Activated T-helper 2 cell treated with anti-CD3 and anti-CD28 coated beads, Interferon-gamma antibody, Interleukin-2, Interleukin-4, amounts not matched to agents 10 μg/mL and 5 μg/mL and 100 μg/mL, durations not matched to agents 14 hours and 24 hours and 36 hours (primary cell): ENCODE measurements at places on chromosomes 1 and 21. TPM values are rescaled to one million over a fixed set of nuclear protein-coding genes. Genes with fewer than 3 reads are reported as not detected.

FCRL1 gene
- not detected in 2 replicates for total RNA-seq

DNA sequence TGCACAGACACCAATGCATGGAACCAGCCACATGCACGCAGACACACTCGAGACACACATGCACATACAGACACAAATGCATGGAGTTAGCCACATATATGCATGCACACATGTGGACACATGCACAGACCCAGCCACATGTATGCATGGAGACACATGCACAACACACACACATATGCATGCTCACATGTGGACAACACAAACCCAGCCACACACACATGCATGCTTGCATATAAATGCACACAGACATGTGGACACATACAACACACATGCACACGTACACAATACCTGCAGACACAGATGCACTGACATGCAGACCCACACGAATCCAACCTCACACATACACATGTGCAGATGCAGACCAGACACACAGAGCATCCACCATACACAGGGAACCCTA, 31.1 kb downstream of the WNT9A start:
- H3K27me3 ChIP-seq: peaks cover 4% of the 10 kb centered on the region
- DNase-seq: no peak
- no peak overlapping the region for H3K4me3 ChIP-seq
- H3K4me1 ChIP-seq: no peaks in the 10 kb centered on the region

ENAH gene
- total RNA-seq: 0.11 and 0.14 TPM in 2 replicates

DNA sequence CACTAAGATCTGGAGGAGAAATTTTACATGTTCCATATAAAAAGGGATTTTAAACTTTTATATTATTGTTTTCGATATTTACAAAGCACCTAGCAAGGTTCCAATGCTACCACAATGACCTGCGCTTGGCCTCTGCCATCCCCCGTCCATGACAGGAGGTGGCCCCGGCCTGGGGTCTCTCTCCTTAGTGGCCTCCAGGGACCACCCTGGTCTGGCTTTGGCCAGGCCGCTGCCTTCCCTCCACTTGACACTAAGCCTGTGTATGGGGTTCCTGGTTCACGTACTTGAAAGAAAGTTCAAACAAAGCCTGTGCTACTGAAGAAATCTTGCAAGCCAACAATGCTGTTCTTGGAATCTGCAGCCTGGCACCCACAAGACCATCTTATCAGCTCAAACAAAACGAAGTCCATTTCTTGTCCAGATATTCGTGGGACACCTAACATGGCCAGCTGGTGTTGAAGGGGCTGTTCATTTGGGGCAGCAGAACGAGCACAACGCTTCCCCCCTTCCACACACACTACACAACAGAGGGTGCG, 12.8 kb downstream of the PRDM15 start:
- H3K4me1 ChIP-seq: peaks cover 22% of the 10 kb centered on the region
- H3K27me3 ChIP-seq: no peaks in the 10 kb centered on the region
- no peak overlapping the region for H3K27ac ChIP-seq
- H3K36me3 ChIP-seq: no peaks in the 10 kb centered on the region
- H3K4me3 ChIP-seq: no peak overlapping the region

DNA sequence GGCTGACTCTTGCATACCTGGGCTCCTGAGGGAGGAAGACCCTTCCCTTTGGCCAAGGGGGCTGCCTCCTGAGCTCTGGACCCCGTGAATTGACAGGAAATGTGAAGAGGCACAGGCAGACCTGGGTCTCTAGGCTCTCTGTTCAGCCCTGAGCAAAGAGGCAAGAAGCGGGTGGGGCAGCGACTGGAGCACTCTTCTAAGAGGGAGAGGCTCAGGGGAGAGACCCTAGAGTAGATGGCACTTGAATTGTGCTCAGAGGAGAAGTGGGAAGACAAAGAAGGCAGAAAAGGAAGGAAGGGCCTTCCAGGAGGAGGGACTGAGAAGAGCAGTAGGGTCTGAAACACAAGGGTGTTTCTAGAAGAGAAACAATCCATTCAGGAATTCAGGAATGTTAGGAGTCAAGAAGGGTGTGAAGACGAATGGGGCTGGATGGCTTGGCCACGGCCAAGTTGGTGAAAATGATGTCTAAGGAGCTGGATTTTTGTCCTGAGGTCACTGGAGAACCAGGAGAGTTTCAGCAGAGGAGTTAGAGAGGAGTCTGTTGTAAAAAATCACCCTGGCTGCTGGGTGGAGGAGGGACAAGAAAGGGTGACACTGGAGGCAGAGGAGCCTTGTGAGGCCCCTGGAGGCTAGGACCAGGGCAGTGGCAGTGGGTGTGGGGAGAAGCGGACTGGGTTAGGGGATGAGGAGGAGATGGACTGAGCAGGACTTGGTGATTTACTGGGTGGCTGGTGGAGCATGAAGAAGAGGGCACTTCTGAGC, 5.3 kb downstream of the TIE1 start:
- no peaks in the 10 kb centered on the region for H3K27me3 ChIP-seq
- no peak overlapping the region for H3K27ac ChIP-seq
- H3K4me1 ChIP-seq: peaks cover 3% of the 10 kb centered on the region
- no peak overlapping the region for H3K4me3 ChIP-seq
- no peak for DNase-seq

DNA sequence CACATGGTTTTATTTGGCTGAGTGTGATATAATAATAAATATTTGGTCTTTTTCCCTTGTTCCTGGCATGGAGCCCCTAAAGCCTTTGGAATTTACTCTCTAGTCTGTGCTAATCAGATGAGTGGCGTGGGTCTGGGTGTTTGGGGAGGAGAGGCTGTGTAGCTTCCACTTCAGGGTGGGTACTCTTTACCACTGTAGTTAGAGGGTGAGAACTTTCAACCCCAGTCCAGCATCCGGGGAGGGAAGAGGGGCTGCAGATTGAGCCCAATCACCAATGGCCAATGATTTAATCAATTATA, 20.0 kb downstream of the USP25 start:
- H3K27me3 ChIP-seq: no peaks in the 10 kb centered on the region
- peaks cover 14% of the 10 kb centered on the region for H3K36me3 ChIP-seq
- H3K27ac ChIP-seq: no peak overlapping the region
- H3K4me3 ChIP-seq: no peak overlapping the region
- no peak for DNase-seq

GRCh38 chr1:97093741-97094140, 372.2 kb downstream of the PTBP2 start:
- peaks cover 5% of the 10 kb centered on the region for H3K36me3 ChIP-seq
- no peaks in the 10 kb centered on the region for H3K27me3 ChIP-seq
- no peak overlapping the region for H3K4me3 ChIP-seq
- no peak overlapping the region for H3K27ac ChIP-seq
- H3K4me1 ChIP-seq: peaks cover 10% of the 10 kb centered on the region
- no peak for DNase-seq

PAQR6 gene
- total RNA-seq: 5.8 and 7.1 TPM in 2 replicates
